G401 (cell line): ENCODE measurements at places on chromosomes 11 and 22.

DNA sequence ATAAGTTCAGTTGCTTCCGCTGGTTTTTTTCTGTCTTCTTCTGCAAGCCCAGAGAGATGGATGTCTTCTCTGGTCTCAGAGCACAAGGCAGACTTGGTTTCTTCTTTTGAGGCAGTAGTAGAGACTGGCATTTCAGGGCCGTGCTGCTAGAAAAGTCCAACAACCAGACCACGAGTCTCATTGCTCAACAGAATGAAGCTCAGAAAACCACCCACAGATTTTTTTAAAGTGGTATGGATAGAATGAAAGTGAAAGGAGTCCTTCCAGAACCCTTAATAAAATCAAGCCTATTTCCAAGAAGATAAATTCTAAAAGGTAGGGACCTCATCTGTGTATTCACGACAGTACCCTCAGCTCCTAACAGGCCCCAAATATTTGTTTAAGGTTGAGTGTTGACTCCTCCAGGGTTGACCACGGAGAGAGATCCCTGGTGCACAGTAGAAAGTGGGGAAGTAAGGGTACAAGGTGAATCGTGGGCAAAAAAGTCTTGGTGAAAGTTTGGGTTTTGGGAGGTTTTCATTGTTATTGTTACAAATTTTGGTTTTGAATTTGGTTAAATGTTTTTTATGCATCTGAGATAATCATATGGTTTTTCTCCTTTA is 43.6 kb upstream of the DDX6 start:
- no peak for DNase-seq

DNA sequence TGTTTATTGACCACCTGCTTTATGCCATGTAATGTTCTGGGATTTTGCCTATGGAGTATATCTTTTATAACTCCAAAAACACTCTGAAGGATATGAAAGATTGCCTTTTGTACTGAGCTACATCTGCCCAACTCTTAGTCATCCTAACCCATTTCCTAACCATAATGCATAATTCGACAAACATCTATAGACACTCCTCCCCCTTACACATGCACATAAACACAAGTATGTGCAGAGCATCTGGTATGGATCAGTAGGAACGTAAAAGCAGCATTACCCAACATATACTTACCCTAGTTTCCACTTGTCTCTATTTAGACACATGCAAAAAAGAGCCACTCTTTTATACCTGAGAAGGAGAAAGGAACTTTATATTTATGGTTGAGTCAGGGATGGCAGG is 272.8 kb downstream of the FAM76B start:
- no peak for DNase-seq

GRCh38 chr11:92340839-92341238 is 116.2 kb downstream of the FAT3 start:
- no peak for DNase-seq

DNA sequence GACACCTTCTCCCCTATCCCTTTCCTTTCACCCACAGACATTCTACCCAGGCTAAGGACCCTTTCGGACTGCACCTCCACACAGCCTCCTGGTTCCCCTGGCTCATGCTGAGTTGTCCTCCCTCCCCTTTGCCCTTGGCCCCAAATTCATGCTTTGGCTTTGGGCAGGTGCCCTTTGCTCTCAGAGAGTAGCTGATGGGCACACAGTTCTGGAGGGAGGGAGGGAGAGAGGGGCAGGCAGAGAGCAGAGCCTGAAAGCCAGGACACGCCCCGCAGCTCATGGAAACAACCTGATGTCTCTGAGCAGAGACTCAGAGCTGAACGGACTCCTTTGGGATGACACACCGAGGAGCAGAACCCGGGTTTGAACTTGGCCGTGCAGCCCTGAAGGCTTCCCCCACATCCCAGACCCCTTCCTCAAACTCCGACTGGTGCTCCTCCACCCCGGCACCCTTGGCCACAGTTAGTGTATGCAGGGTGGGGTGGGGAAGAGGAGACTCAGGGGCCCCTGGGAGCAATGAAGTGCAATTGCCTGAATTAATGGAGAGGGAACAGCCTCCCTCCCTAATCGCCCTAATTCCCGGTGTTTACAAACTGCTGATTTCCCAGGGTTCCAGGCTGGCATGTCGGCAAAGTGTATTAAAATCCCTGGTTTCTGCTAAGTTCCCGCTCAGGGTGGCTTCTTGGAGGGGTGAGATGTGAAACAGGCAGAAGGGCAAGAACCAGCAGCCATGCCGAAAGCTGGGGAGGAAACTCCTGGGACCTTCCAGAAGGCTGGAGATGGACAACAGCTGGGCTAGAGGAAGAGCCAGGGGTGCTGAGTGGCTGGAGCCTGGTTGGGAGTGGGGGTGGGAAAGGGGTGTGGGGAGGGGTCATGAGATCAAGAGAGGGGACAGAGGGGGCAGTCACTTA is 71.2 kb upstream of the SHISAL1 start:
- no peak for DNase-seq

- DNase-seq, result no peak
These were observed 129.5 kb downstream of the MAML2 start for GRCh38 chr11:96213500-96213899.

GRCh38 chr11:112583261-112583893 is 322.7 kb upstream of the PLET1 start:
- no peak for DNase-seq

GRCh38 chr11:65558002-65558929 is at the start of gene LTBP3:
Gene LTBP3, minus strand, starts transcription at chr11:65558359. Its CDS starts 400 bp downstream, at chr11:65557959.
- DNase-seq, result peak; percentile 77

- DNase-seq, result no peak
These were observed 12.8 kb downstream of the CAPRIN1 start for GRCh38 chr11:34064291-34064690.

- no peak for DNase-seq
These were observed 83.9 kb upstream of the PARVA start for GRCh38 chr11:12293486-12293885.

- no peak for DNase-seq
These were observed 33.5 kb downstream of the CHRDL2 start for GRCh38 chr11:74697722-74698121.

DNA sequence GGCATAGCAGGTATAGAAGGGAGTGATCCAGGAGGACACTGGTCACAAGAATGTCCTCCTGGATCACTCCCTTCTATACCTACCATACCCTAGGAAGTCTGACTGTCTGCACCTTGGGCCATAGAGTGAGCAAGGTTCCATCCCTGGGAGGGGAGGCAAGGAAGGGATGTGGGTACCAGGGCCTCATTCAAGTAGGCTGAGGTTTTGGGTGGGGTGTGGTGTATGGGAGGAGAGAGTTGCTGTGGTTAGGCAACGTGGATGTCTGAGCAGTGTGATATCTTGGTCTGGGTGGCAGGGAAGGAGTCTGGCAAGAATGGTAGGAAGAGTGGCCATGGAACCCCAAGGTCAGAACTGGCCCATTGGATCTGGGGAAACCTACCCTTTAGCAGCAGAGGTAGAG is 13.2 kb downstream of the PPFIBP2 start:
- DNase-seq, result no peak

DNA sequence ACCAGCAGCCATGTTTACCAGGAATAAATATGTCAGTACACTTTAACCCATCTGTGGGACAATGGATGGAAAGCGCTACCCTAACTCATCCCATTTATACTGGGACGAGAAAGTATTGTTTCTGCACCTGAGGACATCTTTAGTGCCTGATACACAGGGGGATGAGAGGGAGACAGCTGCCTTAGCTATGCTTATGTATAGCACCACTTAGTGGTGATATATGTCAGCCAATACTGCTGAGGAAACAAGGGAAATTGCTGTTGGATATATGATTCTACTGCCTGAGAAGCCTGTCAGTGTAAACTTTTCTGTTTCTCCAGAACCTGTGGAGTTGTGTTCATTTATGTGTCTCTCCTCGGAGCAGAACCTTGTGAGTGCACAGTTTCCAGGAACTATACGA is 13.3 kb upstream of the CEP295 start:
- DNase-seq, result no peak

DNA sequence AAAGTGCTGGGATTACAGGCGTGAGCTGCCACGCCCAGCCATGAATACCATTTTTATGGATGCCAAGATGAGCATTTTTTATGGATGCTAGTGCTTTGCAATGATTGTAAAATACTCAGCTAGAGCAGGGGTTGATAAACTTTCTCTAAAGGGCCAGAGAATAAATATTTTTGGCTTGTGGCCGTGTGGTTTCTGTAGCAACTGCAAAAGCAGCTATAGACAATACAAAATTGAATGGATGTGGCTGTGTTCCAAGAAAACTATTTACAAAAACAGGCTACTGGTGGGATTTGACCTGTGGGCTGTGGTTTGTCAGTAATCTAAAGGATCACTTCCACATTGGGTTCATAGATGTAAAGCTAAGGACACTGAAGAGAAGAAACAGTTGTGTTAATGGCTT is 56.0 kb downstream of the COMMD9 start:
- DNase-seq, result no peak

DNA sequence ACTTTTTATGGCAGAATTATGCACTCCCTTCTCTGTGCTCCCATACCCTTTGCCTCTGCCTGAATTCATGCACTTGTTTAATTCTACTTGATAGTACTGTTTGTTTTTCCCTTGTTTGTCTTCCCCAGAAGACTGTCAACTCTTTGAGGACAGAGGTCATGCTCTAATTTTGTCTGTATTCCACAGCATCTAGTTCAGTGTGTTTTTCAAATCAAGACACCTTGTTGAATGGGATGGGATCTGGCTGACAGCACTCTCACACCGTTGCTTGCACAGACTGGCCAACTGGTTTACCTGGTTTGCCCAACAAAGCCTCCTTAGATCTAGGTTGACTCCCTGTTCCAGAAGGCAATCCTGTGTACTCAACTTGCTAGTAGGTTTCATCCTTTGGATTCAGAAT is 121.2 kb upstream of the TIMP3 start:
- no peak for DNase-seq

DNA sequence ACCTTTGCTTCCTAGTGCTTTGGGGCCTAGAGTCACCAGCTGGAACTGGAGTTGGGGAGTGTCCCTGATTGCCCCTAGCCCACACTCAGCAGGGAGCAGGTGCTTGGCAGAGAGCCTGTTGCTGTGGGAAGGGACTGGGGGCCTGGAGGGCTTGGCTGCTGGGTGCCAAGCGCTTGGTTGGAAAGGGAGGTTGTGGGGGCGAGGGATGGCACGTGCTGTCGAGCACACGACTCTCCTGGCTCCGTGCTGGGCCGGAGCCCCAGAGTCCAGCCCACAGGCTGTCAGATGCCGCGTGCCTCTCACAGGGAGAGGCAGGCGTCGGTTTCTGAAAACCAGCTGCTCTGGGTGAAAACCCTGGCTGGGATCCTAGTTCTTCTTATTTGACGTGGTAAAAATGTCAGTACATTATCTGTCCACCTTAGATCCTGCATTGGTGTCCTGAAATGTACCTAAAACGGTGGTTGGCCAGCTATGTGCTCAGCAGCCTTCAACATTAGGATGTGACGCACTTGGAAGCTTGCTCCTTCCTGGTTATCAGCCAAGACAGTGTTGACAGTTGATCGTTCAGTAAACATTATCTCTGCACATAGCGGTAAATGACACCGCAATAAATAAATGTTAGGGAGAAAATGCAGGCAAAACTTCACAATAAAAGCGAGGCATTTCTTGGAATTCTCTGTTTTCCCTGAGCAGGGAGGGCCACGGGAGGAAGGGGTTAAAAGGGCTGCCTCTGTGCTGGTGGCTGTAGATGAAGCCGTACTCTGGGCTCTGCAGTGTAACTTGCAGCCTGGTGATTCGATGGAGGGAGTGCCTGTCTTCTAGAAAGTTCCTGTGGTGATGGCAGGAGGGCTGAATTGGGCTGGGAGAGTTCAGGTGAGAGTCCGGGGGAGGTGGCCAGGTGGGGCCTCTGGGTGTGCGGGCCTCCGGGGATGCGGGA is 29.2 kb downstream of the GRAMD4 start:
- no peak for DNase-seq

- DNase-seq, result peak; percentile 24
These were observed 3.8 kb upstream of the RFPL2 start for GRCh38 chr22:32208681-32209080.

DNA sequence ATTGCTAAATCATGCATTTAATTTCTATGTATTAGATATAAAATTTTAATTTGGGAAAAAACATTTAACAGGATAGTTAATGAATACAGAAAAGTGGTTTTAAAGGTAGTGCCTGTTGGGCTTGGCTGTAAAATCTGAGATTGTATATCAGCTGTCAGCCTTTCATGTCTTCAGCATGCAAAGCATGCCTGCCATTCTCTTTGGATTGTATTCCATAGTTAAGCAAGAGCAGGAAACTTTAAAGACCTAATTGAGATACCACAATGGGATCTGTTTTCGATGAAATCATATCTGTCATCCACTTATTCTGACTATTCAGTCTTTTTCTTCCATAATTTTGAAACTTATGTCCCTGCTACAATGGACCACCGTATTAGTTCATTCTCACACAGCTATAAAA is 451.0 kb upstream of the DDI1 start:
- no peak for DNase-seq

DNA sequence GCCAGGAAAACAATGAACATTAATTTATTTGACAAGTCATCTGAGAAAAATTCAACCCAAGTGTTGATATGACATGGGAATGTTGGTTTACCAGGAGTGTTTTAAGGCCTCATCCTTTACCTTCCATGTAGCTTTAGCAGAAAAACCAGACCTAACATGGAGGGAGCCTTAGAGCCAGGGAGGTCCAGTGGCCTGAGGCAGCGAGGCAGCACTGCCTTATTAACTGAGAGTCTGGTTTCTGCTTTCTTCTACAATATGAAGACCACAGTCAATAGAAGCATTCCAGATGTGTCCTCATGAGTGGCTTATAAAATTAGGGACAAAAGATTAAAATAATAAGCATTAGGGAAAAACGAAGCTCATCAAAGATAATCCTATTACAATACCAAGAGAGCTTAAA is 61.5 kb downstream of the DKK3 start:
- DNase-seq, result no peak

- DNase-seq, result no peak
These were observed 9.7 kb downstream of the SDHAF2 start for GRCh38 chr11:61439615-61440014.

DNA sequence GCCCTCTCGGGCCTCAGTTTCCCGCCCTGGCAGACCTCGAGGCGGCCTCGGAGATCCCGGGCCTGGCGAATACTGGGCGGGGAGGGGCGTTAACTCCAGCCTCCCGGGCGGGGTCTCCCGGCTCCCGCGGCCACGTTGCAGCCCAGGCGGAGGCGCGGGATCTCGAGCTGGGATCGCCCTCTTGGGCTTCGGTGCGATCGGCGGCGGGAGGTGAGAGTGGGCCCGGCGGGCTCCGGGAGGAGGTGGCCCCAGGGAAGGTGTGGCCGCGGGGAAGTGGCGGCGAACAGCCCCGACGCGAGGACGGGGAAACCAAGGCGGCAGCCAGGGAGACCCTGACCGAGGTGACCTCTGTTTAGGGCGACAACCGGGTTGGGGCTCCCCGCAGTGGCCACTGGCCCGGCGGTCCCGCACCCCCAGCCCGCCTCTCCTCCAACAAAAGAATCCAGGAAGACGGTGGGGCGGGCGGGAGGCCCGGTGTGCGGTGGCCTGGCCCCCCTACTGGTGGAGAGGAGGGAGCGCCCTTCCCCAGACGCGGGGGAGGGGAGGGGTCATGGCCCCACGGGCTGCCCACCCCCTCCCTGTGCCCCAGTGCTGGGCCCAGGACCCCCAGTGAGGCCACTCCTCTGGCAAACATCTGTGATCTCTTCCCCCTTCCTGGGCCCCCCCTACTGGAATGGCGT is at the start of gene PHETA2:
PHETA2 (plus strand) TSS at position 117 of the 680 bp plus-strand sequence. CDS start 3,046 bp downstream, outside the sequence.
- DNase-seq, result no peak

- peak; percentile 97 for DNase-seq
These were observed at the start of the genes RPL27A and TRIM66 for GRCh38 chr11:8682303-8683114. Gene RPL27A, plus strand, starts transcription at chr11:8682792. Its CDS starts 22 bp downstream, at chr11:8682814. Gene TRIM66, minus strand, starts transcription at chr11:8682665. Its CDS starts 10,391 bp downstream, at chr11:8672274.

- DNase-seq, result no peak
These were observed 3.6 kb upstream of the VWCE start for GRCh38 chr11:61298663-61299244.
